ENCODE measurements at places on chromosomes 6 and 20.
A peak's percentile ranks its signal among the peaks of the same experiment; 100 is the strongest.

DNA sequence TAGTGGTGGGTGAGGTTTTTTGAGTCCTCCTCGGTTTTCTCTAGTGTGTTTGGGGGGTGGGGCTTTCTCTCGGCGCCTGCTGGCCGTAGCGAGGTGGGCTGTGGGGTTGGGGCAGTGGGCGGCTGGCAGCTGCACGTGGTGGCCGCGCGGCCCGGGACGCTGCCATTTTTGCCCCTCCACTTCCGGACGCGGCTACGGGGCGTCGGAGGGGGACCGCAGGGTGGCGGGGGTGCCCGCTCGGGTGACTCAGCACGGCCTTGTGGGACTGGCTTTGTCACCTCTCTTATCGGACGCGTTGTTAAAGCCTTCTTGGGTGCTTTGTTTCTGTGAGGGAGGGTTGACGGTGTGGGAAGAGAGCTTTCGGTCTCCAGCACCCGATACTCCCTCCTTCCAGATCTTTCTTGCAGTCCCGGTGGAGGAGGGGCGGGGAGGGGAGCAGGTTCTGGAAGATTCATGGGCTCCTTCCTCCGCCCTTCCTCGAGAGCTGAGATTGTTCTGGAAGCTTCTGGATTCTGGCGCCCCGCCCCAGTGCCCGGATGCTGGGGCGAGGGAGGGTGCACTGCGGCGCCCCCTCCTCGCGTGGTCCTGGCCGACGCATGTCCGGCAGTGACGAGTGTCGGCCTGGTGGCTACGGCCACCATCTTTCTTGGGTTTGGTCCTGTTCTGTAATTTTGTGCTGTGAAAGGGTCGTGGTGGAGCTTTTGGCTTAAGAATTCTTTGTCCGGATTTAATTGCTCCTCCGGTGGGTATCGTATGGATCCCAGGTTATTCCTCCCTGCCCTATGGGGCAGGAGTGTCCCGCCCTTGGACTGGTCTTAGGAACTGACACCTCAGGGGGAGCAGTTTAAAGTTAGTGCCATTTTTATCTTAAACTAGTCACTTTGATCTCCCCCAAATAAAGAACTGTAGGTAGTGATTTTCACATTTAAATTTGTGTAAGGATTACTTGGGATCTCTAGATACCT, 719 bp downstream of the HSP90AB1 start:
- no peak for DNase-seq

DNA sequence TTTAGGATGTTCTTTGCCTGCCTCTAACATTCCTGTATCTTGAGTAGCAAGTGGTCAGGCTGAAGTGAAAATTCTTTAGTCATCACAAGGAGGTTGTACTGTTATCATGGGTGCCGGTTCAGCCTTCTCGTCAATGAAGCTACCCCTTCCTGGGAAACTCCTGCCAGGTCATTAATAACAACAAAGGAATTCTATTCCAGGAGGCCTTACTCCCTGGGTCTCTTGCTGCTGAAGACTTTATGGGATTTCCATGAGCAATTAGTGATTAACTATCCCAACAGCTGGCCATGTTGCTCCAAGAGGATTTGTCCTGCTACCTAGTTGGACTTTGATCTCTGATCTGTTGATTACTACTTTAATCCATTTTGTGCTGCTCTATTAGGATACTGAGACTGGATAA, 62.7 kb upstream of the ELOVL5 start:
- no peak for DNase-seq

GRCh38 chr20:43996240-43996930, 81.7 kb downstream of the TOX2 start:
- DNase-seq, result no peak

DNA sequence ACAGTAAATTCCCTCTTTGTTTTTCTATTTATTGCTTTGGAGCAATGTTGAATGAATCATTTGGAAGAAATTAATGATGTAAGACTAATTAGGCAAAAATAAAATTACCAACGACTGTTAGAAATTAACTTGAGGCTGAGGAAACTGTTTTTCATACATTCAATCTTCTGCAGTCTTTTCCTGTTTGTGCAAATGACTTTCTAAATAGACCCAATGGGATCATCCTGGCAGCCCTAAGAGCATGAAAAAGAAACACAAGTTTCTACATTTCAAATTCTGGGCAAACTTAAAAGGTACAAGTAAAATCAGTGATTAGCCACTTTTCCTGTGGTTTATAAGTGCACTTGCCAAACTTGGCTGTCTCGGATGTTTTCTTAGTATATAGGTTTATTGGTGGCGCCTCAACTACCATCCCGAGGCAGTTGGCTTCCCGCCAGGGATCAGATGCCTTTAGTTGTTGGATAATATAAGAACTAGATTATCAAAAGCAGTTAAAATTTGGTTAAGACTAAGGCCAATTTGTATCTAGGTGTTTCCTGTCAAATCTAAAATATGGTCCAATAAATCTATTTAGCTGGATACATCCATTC, 181.2 kb downstream of the ISM1 start:
- DNase-seq, result no peak

- no peak for DNase-seq
Measured at GRCh38 chr6:125046107-125046925, 84.1 kb downstream of the RNF217 start.

GRCh38 chr6:26249707-26249956, 115.4 kb upstream of the BTN3A2 start:
- DNase-seq, result no peak

GRCh38 chr20:38873050-38873581, 53.1 kb upstream of the FAM83D start:
- DNase-seq, result no peak

DNA sequence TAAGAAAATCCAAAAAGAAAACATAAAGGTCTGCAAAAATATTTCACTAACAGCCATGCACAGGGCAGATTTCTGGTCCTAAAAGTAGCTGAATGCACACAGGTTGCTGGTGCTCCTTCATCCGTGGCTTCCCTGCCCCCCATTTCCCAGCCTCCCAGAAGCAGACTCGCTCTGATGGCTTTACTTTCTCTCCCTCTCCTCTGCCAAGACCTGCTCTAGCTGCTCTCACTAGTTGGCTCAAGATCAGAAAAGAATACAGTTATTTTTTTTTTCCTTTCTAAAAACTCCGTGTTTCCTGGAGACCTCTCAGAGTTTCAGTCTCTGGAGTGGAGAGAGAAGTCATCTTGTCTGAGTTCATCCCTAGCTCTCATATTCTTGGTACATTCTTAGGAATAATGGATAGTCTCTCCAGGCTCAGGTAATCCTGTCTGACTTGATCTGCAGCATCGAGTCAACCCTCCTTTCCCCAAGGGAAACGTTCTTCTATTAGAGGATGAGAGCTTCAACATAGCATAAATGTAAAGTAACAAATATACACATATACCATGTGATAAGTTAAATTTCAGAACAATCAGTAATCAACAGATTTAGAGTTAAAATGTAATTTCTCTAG, 214.2 kb downstream of the TBC1D7 start:
- DNase-seq, result no peak

DNA sequence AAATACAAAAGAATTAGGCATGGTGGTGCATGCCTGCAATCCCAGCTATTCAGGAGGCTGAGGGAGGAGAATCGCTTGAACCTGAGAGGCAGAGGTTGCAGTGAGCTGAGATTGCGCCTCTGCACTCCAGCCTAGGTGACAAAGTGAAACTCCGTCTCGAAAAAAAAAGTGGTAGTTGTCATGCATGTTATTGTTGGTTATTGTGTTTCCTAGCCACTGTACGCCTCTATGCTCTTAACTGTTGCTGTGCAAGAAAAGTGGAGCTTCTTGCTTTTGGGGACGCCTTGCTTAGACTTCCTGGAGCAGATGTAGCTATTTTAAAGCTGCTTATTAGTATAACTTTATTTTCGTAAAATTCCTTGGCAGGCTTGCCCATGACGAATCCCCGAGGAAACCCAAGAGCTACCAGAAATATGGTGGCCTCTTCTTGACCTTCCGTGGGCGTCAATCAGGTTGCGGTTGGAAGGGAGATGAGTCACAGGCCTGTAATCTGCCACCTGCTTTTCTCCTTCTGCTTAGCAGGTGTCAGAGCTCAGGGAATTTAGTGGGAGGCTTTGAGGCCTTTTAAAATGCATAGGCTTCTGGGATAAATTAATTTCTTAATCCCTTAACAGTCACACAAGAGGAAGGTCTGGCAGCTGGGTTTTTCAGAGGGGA, 17.3 kb downstream of the GABRR2 start:
- DNase-seq, result peak; percentile 38

GRCh38 chr20:13690943-13691342, 52.2 kb upstream of the TASP1 start:
- no peak for DNase-seq

- no peak for DNase-seq
Measured at GRCh38 chr20:56352345-56353055, 6.3 kb upstream of the FAM210B start.

DNA sequence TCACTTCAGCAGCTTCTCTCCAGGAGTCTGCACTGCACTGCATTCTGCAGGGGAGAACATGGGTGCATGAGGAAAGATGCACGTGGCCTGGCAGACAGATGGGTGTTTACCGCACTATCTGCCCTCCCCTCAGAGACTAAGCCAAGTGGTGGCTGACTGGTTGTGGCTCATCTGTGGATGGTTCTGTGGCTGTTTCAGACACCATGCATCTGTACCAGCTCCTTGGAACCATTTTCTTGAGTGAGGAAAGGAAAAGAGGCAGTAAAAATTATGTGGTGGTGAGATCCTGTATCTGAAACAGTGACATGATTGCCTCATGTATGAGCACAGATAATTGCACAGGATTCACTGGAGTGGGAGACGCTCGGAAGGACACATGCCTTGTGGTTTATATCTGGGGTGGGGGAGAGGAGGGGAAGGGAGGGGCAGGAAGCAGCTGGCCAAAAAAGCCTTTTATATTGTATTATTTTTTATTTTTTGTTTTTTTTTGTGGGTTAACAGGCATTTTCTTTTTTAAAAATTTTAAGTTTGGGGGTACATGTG, 161.7 kb downstream of the ERMARD start:
- DNase-seq, result no peak

DNA sequence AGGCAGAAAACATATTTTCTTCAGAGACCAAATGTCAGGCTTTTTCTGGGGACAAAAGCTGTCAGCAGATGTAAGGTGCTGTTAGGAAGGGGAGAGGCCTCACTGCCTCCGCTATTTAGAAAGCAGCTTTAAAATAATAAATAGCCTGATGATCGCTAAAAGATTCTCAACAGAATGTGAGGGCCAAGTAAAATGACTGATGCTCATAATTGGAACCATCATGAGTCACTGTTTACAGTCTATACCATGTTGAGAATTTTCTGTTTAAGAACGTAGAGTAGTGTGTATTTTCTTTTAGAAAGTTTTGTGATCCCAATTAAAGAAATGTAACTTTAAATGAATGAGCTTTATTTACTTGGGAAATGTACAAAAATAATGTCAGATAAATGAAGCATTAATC, 220.0 kb downstream of the CLIC5 start:
- no peak for DNase-seq

- DNase-seq, result no peak
Measured at GRCh38 chr6:90369651-90370050, 73.0 kb upstream of the BACH2 start.

- no peak for DNase-seq
Measured at GRCh38 chr6:134293659-134294161, 24.2 kb downstream of the SGK1 start.

- DNase-seq, result no peak
Measured at GRCh38 chr6:18323935-18324705, 59.8 kb upstream of the DEK start.

DNA sequence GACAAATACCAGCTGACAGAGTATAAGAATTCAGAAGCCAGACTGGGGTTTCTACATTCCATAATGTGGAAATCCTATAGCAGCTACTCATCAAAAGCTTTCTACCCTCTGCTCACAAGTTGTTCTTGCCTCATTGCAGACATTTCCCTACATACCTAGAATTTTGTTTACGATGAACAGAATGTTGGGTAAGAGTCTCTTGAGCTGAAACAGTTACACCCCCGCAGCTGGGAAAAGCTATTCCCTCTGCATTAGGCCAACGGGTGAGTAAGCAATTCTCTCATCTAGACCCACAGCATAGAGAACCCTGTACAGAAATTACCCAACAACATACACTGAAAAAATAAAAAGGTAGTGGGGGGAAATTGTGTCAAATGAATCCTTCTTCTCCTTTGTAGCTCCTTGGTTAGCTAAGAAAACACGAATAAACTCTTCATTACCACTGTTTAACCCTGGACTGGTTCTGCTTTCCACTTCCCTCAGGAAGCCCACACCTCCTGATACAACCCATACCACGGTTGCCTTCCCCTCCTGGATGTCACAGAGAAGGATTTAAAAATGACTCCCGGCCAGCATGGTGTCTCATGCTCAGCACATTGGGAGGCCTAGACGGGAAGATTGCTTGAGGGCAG, 215.0 kb upstream of the SHLD1 start:
- DNase-seq, result no peak

Data from brain pericyte (primary cell).